CD4-positive, alpha-beta T cell treated with Interleukin-1 beta for 1 hour (primary cell): ENCODE measurements at places on chromosomes 5 and 9.

DNA sequence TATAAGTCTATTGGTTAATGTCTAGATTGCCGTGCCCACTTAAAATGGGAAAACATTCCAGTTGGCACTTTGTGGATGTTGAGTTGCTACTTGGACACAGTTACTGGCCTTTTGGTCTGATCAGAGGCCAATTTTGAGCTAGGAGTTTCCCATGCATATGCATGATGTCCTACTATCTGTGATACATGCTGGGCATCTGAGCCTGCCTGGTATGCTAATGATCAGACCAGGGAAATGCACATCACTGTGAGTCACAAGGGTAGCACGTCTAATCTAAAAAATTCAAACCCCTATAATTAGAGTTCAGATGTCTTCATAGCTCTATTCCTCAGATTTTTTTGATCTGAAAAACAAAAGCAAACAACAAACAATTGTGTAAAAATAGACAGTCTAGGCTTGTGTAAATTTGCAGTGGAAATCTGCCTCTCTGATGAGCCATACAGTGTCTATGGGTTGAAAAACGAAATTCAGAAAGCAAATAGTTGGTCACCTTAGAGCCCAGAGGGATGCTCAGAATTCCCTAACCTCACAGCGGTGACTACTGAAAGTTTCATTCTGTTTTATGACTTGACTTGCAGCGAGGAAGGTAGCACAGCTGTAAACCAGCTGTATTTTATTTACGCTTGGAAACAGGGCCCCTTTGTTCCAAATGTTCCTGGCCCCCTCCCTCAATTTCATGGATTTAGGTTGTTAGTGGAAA, 37.3 kb downstream of the PALM2AKAP2 start:
- no peak for DNase-seq

GRCh38 chr5:177351392-177352329, at the start of gene LMAN2:
LMAN2 (minus strand) TSS chr5:177351668; CDS start chr5:177351647, 21 bp downstream.
- DNase-seq = peak; percentile 94

DNA sequence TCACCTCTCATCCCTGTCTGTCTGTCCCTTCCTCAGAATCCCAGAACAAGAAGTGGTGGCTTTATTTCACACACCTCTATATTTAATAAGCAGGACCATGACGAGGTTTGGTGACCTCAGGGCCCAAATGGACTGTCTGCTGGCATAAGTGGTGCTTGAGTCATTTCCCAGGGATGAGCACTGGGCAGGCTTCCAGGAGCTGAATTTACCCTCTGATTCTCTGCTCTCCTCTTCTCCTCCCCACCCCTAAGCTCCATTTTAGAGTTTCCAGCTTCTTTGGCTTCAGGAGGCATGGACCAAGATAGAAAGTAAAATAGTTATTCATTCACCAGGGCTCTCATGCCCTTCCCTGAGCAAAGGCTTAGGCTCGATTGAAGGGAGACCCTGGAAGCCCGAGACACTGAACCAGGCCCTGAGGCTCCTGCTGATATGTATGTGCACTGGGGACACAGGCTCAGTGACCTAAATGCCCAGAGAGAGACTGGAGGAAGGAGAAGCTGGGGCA, 69.1 kb downstream of the PPARGC1B start:
- no peak for DNase-seq

DNA sequence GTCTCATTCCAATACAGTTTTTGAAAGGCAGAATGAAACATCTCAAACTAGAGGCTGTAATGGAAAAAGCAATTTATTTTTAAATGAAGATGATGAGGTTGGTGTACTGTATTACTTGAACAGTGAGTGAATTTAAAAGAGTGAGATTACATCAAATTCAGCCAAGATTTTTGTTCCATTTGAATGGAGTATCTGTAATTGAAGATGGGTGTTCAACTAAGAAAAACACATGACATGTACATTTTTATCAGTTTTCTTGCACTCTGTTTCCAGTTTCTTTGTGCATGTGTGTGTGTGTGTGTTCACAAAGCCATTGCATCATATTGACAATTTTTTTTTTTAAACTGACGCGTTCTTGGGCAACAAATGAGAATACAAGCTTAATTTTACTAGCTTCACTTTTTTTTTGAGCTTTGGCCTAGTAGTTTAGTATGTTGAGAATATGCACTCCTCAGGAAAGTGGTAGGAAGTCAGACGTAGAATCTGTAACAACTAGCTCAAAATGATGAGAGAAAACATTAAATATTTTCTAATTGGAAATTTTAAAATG, 243.5 kb downstream of the MAST4 start:
- DNase-seq = no peak

GRCh38 chr9:108443019-108443633, 412.7 kb downstream of the ACTL7B start:
- DNase-seq = no peak

GRCh38 chr9:278651-279050, 64.0 kb downstream of the DOCK8 start:
- peak; percentile 66 for DNase-seq

DNA sequence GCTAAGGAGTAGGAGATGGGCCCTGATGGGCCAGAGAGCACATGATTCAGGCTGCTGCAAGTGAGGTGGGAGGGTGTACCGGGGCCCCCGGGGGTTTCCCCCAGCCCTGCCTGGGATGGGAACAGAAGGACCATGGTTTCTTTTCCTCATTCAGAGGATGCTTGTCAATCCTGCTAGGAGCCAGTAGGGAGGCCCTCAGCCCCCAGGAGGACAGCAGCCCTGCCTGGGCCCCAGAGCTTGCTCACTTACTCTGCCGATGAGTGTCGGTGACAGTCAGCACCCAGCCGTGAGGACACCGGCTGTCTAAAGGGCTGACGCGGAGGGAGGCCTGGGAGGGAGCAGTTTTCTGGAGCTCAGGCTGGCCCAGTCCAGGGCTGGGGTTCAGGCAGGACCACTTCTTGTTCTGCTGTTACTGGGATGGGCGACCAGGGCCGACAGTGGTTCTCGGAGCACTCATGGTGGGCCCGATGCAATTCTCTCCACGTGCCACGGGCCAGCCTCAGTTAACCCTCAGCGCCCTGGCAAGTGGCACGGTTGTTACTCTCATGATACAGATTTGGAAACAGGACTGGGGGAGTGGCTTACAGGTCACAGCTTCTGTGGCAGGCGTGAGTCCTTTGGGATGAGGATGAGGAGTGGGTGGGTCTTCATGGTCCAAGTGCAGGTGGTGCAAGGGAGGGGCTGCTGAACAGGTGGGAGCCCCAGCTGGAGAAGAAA, 1.8 kb downstream of the ARRDC1 start:
- no peak for DNase-seq

GRCh38 chr5:56684159-56684558, 131.2 kb upstream of the MAP3K1 start:
- DNase-seq = no peak

DNA sequence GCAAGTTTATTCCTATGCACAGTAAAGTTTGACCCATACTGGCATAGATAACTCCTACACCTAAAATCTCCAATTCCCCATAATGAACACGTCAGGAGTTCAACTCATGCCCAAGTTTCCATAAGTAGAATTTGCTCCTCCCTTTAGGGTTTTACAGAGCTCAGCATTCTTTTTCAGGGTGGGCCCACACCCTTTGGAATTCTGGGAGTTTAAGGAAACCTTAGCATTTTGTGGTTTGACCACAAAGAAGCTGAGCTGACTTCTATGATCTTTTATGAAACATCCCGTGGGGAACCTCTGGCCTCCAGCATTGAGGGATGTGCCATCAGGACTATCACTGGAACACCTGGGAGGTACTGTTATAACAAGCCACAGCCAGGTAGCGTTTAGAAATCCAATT, 220.6 kb upstream of the MAP3K1 start:
- no peak for DNase-seq
